CD4-positive, alpha-beta T cell treated with Interleukin-4 for 1 hour (primary cell): ENCODE measurements at places on chromosomes 4 and X.
A peak's percentile ranks its signal among the peaks of the same experiment; 100 is the strongest.

GRCh38 chr4:26020083-26020668, 106.2 kb downstream of the SMIM20 start:
- peak; percentile 31 for DNase-seq

DNA sequence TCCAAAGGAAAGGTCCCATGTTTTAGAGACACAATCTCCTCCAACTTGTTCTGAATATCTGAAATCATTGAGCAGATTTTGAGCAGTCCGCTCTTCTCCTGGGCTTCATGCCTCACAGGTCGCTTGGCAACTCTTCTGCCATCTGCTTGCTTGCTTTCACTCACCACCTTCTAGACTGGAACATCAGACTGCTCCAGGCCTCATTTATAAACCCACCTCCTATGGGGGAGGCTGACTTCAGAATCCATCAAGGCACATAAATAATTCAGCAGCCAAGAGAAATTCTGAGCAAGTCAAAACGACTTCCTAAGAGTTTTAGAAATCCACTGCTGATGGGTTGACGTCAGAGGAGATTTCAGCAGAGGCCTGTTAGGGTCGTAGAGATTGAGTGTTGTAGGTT, 64.1 kb downstream of the FAM184B start:
- DNase-seq, result no peak

GRCh38 chr4:87511500-87511899, 17.7 kb downstream of the SPARCL1 start:
- DNase-seq, result no peak

GRCh38 chr4:12716896-12717295, 767.2 kb downstream of the RAB28 start:
- DNase-seq, result no peak

DNA sequence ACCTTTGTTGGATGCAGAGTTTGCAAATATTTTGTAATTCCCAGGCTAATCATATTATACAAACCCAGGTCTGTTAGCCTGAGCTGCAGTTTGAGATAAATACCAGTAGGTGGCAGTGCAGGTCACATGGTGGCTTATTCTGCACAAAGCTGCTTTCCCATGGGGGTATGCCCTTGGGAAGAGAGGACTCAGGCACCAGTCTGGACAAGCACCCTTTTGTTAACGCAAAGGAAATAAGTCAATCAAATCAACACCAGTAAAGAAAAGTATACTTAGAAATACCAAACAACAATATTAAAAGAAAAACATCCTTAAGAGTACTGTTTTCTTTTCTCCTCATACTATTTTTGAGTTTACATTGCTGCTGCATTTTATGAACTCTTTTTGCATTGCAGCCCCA, 389.0 kb upstream of the ZFP42 start:
- DNase-seq, result peak; percentile 13

GRCh38 chr4:46656071-46656470, 253.0 kb downstream of the COX7B2 start:
- no peak for DNase-seq

DNA sequence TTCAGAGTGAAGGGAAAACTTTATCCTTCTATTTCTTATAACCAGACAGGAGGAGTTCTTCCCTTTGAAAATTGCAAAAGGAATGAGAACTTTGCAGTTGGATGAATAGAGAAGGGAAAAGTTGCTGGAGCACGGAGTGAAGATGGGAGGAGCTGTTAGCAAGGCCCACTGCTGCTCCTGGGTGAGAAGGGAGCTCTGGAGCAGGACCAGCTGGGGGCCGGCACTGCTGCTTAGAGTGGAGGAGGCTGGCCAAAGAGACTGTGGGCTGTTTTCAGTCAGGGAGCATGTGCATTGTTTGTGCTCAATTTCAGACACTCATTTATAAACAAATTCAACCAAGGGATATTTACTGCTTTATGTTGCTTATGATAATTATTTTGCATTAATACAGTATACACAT, 164.2 kb downstream of the STIM2 start:
- no peak for DNase-seq

DNA sequence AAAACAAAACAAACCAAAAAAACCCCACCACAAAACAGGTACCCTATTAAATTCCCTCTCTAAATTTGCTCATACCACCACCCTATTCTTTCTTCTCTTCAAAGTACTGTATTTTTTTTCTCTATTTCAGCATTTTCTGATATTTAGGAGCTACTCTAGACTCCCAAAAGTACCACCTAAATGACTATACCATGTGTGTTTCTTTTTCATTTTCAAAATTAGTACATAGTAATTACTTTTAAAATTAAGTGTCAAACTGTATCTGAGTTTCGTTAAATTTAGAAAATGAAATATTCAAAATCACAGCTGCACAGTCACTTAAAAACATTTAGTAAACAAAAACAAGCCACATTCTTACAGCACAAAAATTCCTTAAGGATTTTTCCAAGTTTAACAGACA, 161.7 kb downstream of the FBXW7 start:
- DNase-seq, result no peak

DNA sequence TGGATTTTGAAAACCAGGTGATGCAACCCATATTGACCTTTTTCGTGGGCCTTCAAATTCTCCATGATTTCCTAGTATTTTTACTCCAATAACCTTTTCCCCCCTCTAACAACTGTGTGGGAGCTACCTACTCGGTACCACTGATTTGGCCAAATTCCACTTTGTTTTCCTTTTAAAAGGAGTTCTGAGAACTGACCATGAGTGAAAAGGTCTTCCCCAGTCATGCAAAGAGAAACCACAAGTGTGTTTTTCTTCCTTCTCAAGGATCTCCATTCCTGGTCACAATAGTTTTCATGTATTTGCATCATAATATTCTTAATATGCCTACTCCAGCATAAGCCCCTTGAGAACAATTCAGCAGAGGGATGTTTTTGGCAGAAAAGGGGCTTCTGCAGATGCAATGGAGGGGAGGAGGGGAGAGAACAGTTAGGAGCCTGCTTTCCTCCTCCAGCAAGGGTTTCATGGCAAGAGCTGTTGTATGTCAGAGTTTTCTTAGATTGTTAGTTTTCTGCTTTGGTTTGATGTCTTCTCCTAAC, 195.3 kb upstream of the ANXA3 start:
- DNase-seq, result no peak

- no peak for DNase-seq
These were observed 14.6 kb downstream of the SYN1 start for GRCh38 chrX:47605024-47605423.

- no peak for DNase-seq
These were observed 12.5 kb downstream of the SYTL5 start for GRCh38 chrX:38018766-38019425.

DNA sequence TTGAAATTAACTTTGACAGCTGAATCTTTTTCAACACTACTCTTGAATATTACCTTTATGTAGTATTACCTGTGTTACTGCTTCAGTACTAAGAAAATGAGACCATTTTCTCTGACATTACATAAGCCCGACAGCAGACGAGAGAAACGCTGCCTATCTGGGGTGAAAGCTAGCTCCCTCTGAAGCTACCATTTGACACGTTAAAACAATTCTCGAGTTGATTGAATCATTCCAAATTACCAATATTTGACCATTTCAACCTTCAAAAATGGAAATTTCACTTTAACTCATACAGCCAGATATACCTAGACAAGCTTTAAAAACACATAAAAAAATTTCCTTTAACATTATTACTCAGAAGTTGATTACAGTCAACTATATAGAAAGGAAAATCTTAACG, 836 bp downstream of the GPM6A start:
- no peak for DNase-seq

DNA sequence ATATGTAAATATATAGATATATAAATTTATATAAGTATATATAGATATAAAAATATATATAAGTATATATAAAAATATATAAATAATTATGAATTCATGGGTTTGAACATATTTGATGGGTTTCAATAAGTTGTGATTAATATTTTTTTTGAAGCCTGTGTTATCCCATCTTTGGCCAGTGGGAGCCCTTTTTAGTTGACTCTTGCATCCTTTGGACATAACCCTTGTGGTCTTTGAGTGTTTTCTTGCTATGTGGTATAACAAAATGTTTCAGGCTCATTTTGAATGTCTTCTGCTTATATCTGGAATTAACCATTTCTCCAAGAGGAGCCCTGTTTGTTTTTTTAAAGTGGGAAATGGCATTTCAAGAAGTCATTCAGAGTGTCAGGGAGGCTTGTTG, 15.2 kb downstream of the SNX25 start:
- no peak for DNase-seq

- no peak for DNase-seq
These were observed 341.7 kb upstream of the FAT1 start for GRCh38 chr4:187065396-187065795.

DNA sequence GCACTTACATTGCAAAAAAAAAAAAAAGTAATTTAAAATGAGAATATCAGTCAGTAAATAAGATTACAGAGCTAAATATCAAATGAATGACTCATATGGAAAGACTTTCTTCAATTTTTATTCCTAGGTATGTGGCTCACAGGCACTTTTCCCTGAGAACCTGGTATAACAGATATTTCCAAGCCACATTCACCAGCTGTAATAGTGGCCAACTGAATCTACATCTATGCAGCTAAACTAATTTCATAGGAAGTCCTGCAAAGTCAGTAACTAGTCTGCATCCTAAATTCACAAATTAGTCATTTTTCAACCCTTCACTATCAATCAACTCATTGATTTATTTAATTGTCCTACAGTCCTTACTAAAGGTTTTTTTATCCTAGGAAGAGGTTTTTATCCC, 5.6 kb downstream of the PDE5A start:
- DNase-seq, result no peak

- DNase-seq, result peak; percentile 51
These were observed 46.1 kb upstream of the FAM9C start for GRCh38 chrX:13090339-13091110.

- DNase-seq, result no peak
These were observed 755.6 kb downstream of the DMD start for GRCh38 chrX:32455704-32456103.

- DNase-seq, result no peak
These were observed 389.9 kb upstream of the EMCN start for GRCh38 chr4:100907465-100908454.

GRCh38 chr4:169131556-169132208, 121.6 kb upstream of the CBR4 start:
- no peak for DNase-seq

DNA sequence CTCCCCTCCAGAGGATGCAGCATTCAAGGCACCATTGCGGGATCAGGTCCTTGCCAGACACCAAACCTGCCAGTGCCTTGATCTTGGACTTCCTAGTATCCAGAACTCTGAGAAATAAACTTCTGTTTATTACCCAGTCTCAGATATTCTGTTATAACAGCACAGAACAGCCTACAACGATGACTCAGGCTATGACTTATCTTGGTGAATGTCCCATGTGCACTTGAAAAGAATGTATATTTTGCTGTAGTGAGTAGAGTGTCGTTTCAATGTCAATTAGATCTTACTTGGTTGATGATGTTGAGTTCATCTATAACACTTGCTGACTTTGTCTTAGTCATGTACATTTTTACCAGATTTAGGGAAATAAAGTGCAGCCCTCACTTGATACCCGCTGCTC, 34.5 kb upstream of the PGRMC1 start:
- DNase-seq, result no peak

GRCh38 chr4:82380831-82381230, 7.0 kb upstream of the HNRNPD start:
- no peak for DNase-seq

- no peak for DNase-seq
These were observed 936.6 kb upstream of the EPHA5 start for GRCh38 chr4:66606908-66607307.

DNA sequence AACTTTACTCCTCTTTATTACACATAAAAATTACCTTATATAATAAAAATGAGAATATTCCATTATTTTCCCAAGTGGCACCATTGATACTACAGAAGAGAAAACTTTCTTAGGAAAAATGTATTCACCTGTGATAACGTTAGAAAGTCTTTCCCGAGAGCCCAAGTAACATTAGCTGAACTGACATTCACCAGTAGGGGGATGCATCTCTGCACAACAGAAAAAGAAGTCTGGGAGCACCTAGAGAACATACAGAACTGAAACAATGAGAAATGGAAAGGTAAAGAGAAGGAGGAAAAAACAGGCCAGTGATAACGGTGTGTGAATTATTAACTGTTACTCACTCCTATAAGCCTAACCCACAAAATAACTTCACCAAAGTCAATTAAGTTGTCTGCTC, 423.3 kb downstream of the CENPC start:
- DNase-seq, result no peak

- no peak for DNase-seq
These were observed 25.0 kb downstream of the COL4A5 start for GRCh38 chrX:108464604-108465003.

DNA sequence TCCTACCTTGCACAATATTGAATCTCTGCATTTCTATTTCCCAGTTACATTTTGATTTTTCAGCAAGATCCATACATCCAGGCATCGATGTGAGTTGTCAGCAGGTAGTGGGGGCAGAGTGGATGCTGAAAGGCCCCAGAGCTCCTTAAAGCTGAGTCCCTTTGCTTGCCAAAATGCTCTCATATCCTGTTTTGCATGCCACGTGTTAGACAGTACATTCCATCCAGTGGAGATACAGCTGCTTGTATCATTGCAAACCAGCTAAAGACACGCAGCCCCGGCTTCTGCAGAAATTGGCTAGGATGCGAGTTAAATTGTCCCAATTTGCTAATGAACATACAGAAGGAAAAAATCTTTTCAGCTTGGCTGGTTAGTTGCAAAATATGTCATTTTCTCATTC, 179.6 kb upstream of the MXRA5 start:
- no peak for DNase-seq

GRCh38 chrX:39645178-39645895, 452.4 kb downstream of the BCOR start:
- no peak for DNase-seq
